ENCODE measurements at places on chromosomes 4 and X. TPM values are rescaled to one million over a fixed set of nuclear protein-coding genes. Genes with fewer than 3 reads are reported as not detected.

TLR7 gene
- total RNA-seq: 2.1 TPM

BTC gene
- 3.1 TPM for total RNA-seq

SPANXA1 gene
- not detected for total RNA-seq

ELK1 gene
- total RNA-seq: 7.3 TPM

ATP2B3 gene
- total RNA-seq: 0.52 TPM

EXOC1L gene
- total RNA-seq: 2.6 TPM

All from skeletal muscle tissue (tissue), 5 donors.